Glomerular endothelial cell (primary cell): ENCODE measurements at places on chromosomes 16 and 17. TPM values are rescaled to one million over a fixed set of nuclear protein-coding genes. Genes with fewer than 3 reads are reported as not detected.

MT1F gene
- total RNA-seq, result 1.7 TPM in 1 of 2 replicates, not detected in the other

EPX gene
- not detected in 2 replicates for total RNA-seq

DLX3 gene
- total RNA-seq, result not detected in 2 replicates

SCNN1B gene
- total RNA-seq, result 0.19 and 0.29 TPM in 2 replicates

CDRT15 gene
- total RNA-seq, result not detected in 2 replicates

CORO6 gene
- 2.7 and 13.0 TPM in 2 replicates for total RNA-seq

CCDC40 gene
- total RNA-seq, result 2.6 and 4.9 TPM in 2 replicates

CARD14 gene
- total RNA-seq, result 0.12 TPM in 1 of 2 replicates, not detected in the other

MIEF2 gene
- 9.1 and 11.7 TPM in 2 replicates for total RNA-seq

ZNF200 gene
- total RNA-seq, result 7.2 and 9.5 TPM in 2 replicates

KCNH4 gene
- 0.05 and 0.70 TPM in 2 replicates for total RNA-seq

CA5A gene
- not detected in 2 replicates for total RNA-seq

CTRB2 gene
- total RNA-seq, result not detected in 2 replicates
